NCI-H187 (cell line): ENCODE measurements at places on chromosomes 13 and 19.

DNA sequence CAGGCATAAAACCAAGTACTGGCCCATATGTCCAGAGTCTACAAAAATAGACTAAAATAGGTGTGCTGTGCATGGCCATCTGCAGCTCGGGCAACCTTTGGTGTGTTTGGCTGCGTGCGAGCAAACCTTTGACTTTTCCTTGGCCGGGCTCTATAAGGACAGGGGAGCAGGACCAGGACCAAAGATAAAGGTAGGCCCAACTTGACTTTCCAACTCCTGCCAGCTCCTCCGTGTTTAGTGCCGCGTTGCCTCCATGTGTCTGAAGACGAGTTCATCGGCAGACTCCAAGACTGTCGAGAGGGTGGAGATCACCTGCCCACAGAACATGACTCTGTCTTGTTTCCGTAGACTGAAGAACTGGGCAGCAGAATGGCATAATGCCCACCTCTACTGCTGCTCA, 375.5 kb downstream of the IRS2 start:
- DNase-seq: no peak

DNA sequence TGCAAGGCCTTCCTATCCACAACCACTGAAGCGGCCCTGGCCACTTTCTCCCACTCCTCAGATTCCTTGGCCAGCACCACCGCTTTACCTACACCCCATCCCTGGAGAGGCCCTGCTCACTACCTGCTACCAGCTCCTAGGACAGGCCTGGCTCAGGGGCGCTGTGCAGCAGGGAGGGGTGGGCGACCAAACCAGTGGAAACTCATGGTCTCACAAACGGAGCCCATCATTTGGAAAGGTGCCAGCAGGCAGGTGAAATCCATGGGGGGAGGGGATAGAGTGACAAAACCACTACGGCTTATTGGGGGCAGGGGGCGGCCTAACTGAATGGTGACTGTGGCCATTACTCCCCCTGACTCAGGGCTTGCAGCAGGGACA, 27.6 kb downstream of the C19orf47 start:
- no peak for DNase-seq

DNA sequence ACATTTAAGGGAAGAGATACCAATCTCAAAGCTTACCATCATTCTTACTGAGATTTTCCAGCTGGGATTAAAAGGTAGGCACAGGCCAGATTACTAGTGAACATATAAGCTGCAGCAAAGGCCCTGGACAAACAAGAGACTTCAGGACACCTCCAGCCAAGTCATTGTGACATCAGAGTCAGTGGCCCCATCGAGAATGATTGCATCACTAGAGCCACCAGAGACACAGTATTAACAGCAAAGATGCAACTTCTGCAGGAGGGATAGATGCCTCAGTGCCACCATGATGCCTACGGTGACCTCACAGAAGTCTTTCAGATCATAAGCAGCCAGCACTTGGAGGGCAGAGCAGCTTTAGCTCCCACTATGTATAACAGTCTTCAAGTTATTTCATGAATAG, 8.6 kb downstream of the RUBCNL start:
- DNase-seq: no peak

- no peak for DNase-seq
These were observed 161.6 kb downstream of the KDM4B start for GRCh38 chr19:5130371-5131030.

GRCh38 chr13:94705081-94706030, 7.0 kb downstream of the SOX21 start:
- DNase-seq: no peak

- DNase-seq: no peak
These were observed 172.1 kb downstream of the NUFIP1 start for GRCh38 chr13:44817131-44817671.

DNA sequence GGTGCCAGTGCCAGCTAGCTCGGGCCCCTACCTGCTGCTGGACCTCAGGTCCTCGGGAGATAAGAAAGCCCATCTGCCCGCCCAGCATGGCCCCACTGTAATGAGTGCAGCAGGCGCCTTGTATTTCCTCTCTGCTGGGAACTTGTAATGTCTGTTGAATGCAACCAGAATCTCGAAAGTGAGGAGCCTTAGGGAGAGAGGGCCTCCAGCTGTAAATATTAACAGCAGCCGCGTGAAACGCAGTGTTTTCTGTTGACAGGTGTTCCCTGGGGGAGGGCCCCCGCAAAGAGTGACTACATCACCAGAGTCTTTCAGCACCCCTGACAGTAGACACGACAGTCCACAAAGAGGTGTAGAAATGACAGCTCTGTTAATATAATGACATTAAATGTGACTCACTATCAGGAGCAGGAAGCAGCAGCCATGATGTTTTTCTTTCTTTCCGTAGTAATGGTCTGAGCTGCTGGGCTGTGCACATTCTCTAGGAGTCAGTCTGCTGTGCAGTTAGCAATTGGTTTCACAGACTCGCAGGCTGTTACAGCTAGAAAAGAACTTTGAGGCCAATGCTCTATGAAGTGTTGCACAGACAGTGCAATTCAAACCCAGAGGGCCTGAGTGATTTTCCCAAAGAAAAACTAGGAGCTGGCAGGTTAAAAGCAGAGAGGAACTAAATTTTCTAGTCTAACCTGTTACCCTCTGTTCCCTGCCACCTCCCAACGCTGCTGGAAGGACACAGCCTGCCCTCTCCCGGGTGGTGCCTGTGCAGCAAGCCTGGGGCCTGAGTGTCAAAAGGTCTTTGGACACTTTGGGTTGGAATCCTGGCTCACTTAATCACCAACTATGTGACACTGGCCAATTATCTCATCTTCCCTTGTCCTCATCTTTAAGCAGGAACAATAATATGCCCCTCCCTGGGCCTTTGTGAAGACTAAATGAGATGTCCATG, 58.6 kb upstream of the WASF3 start:
- DNase-seq: no peak

- peak; percentile 18 for DNase-seq
These were observed 193.9 kb upstream of the RNF113B start for GRCh38 chr13:98370806-98371515.

- no peak for DNase-seq
These were observed 4.2 kb downstream of the BLOC1S3 start for GRCh38 chr19:45182758-45183157.

- DNase-seq: no peak
These were observed 15.6 kb upstream of the TMPRSS9 start for GRCh38 chr19:2344381-2344870.

DNA sequence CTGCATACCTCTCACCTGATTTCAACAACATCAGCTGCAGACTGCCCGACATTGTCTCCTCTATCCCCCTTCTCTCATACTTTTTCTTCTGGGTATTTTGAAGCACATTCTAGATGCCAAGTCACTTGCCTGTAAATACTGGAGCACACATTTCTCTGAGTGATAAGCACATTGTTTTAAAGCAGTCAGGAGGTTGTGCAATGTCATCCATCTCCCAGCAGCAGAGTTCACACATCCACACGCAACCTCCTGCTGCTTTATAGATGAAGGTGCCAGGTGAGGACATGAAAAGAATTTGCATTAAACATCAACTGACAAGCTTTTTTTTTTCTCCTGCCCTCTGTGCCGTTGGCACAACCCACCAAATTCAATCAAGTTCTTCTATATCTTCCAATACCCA, 5.5 kb downstream of the UPK1A start:
- no peak for DNase-seq

- DNase-seq: no peak
These were observed 4.6 kb upstream of the NANOS3 start for GRCh38 chr19:13872339-13872694.

DNA sequence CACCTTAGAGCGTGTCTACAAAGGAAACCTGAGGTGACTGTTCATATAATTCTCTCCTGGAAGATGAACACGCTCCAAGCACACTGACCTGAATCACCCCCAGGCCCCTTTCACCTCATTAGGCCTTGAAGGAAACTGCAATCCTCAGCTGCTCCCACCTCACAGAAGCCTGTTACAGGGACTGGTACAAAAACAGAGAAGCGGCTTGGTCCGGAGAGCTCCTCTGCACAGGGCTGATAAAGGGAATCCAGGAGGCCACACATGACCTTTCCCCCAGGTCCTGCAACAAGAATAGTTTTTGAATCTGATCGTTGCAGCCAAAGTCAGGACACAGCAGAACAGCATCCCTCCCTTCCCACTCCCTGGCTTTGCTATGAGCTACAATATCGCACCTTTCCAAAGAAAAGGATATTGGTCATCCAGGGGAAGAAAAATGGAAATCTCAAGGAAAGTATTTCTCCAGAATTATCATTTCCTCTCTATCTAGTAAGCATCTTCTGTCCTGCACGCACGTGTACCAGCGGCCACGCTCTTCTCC, 666.7 kb downstream of the UQCRFS1 start:
- DNase-seq: no peak

DNA sequence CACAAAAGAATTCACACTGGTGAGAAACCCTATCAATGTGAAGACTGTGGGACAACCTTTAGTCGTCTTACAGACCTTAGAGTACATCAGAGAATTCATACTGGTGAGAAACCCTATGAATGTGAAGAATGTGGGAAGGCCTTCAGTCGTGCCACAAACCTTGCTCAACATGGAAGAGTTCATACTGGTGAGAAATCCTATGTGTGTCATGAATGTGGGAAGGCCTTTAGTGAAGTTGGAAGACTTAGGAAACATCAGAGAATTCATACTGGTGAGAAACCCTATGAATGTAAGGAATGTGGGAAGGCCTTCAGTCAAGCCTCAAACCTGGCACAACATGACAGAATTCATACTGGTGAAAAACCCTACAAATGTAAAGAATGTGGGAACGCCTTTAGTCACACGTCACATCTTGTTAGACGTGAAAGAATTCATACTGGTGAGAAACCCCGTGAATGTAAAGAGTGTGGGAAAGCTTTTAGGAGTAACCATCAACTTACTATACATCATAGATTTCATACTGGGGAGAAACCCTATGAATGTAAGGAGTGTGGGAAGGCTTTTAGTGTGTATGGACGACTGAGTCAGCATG, 24.0 kb upstream of the ZNF573 start:
- no peak for DNase-seq

DNA sequence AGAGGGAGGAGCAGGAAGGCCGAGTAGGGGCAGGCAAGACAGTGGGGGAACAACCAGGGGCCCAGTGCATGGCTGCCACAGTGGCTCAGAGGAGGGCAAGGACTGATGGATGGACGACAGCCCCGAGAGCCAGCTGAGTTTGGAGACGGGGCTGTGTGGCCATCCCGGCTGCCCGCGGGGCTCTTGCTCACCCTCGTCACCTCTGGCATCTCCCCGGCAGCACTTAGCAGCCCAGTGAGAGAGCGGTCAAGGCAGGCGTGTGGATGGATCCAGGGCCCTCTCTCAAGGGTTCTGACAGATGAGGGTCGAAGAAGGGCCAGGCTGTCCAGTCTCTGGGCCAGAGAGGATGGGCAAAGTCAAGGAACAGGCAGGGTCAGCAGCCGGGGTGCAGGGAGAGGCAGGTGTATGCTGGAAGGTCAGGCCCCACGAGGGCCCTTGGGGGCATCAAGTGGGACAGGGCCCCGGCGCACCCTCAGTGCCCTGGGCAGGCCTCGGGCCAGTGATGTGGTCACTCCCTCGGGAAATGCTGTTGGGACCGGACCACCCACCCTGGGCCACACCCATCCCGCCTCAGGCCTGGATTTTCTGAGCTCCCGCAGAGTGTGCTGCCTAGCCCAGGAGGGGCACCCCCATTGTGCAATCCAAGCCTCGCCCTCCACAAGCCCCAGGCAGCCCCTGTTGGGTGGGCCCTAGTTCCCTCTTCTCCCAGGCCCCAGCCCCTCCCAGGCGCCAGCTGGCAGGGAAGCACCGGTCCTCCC, 56.4 kb upstream of the TPM4 start:
- no peak for DNase-seq

DNA sequence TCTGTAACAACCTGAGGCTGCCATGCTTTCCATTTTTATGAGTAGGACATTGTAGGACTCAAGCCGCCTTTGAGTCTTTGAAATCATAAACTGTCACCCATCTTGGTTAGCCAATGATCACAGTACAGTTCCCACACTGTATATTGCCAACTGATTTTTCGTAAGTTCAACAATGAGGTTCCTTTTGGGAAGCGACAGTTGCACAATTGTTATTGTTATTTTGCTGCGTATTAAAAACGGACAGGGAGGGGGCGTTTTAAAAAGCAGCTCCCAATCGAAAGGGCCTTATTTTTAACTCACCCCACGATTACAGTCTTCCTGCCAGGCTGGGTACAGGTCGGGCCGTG, 601 bp downstream of the SLC46A3 start:
- no peak for DNase-seq

GRCh38 chr13:106172176-106172905, 363.1 kb downstream of the EFNB2 start:
- DNase-seq: no peak

DNA sequence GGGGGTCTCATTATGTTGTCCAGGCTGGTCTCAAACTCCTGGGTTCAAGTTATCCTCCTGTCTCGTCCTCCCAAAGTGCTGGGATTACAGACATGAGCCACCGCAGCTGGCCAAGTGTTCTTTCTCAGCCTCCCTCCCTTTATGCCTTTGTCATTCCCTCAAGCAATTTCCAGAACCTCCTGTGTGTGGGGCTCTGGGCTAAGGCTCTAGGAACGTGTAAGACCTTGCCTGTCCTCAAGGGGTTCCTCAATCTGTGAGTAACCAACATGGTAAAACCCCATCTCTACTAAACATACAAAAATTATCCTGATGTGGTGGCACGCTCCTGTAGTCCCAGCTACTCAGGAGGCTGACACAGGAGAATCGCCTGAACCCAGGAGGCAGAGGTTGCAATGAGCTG, 15.5 kb upstream of the SPACA4 start:
- DNase-seq: no peak

DNA sequence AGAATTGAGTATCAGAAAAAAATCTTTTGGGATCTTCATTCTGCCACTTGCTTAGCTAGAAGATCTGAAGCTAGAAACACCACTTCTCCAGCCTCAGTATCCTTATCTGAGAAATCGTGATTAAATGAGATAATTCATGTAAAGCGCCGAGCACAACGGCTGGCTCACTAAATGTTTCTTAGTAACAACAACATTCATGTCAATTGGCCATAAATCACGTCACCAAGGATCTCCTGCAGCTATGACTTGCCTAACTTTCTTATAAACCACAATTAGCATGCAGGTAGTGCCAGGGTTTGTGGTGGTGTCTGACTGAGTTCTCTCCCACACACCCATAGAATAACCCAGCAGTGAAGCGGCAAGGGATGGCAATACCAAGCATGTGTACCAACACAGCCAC, 501.3 kb downstream of the EFNB2 start:
- no peak for DNase-seq

GRCh38 chr13:103168901-103169508, 102.8 kb upstream of the SLC10A2 start:
- DNase-seq: no peak

DNA sequence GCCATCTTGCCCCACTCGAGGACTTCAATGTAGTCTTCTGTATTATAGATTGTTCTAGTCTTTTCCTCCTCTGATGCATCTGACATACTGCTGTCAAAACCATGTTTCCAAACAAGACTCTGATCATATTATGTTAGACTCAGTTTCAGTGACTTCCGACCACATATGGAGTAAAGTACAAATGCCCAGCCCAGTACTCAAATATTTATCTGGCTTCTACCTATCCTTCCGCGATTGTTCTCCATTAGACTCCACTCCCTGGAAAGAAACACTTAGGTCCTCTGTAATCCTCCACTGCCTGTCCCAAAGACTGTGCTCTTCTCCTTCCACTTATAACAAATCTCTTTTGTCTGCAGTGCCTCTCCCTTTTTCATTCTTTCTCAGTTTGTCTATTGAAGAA, 439.5 kb downstream of the EFNB2 start:
- no peak for DNase-seq

- DNase-seq: peak; percentile 60
These were observed 62.4 kb downstream of the SERTM1 start for GRCh38 chr13:36736119-36736726.

GRCh38 chr13:35733827-35734226, 257.3 kb upstream of the MAB21L1 start:
- no peak for DNase-seq
